ENCODE measurements at places on chromosomes 6 and 20.

GRCh38 chr6:109467696-109468095 is 12.1 kb upstream of the MICAL1 start:
- DNase-seq: no peak

DNA sequence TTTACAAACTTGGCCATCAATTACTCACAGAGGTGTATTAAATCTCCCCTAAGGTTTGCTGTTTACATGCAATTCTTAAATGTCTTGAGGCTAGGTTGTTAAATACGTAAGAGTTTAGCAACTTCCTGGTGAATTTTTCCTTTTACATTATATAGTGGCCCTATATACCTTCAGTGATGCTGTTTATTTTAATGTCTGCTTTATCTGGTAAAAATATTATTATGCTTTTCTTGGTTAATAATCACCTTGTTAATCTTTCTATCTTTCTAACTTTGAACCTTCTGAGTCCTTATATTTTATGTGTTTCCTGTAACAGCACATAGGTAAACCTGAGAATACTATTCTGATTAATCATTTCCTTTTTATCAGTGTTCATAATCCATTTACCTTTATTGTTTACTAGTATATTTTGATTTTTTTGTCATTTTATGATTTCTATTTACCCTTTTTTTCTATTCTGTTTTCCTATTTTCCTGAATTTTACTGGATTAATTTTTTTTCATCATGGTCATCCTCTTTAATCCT is 57.9 kb downstream of the TP53INP2 start:
- DNase-seq: no peak

- DNase-seq: no peak
Observed at GRCh38 chr6:20680697-20681165, 146.5 kb downstream of the CDKAL1 start.

DNA sequence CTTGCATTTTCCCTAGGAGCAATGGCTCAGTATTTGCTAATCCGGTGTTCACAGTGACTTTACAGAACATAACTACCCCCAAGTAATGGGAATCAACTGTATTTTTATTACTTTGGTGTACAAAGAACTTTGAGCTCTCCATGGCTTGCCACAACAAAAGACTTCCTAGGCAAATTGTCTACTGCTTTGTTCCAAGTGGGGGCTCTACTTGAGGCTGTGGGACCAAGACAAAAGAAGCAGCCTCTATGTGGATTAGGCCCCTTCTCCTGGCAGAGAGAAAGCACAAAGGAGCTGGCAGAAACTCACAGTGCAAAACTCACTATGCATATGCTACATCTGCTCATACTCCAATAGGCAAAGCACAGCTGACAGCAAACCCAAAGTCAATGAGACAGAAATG is 853 bp downstream of the WFDC8 start:
- no peak for DNase-seq

DNA sequence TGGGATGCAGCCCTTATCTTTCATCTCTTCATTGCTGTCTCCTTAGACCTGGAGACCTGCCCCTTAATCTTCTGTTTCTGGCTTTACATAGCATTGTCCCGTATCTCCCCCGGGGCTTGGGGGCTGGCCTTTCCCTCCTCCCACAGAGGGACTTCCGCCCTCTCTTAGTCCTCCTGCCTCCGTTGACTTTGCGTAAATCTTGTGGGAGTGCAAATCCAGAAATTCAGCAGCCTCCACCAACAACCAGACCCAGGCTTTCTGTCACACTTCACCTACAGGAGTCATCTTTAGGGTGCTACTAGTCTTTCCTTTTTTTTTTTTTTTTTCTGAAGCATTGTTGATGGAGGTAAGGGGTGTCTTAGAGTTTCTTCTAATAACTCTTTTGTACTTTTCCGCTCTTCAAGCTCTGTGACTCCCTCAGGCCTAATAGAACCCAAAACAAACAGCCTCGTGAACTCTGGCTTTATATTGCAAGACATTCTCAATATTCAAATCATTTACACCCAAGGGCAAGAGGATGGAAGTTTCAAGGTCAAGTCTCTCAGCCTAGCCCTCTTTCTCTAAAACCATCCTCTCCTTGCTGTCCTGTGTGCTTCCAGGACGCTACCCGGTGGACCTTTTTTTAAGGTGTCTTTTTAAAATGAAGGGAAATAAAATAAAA is 66.2 kb downstream of the RREB1 start:
- no peak for DNase-seq

DNA sequence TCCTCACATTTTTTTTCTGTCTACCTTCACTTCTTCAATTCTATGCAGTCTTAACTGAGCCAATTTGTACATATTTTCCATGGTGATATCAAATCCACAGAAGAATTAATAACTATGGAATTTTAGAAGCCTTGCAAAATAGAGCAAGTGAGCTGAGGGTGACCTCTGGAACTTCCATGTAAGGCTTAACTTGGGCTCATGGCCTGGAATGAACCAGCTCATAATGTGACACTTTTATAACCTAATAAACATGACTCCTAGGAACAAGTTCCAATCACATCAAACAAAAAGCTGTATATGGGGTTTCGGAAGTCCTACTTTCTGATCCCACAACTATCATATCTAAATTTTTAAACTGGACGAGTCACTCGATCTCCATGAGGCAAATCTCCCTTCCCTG is 232.4 kb downstream of the FOXA2 start:
- no peak for DNase-seq

DNA sequence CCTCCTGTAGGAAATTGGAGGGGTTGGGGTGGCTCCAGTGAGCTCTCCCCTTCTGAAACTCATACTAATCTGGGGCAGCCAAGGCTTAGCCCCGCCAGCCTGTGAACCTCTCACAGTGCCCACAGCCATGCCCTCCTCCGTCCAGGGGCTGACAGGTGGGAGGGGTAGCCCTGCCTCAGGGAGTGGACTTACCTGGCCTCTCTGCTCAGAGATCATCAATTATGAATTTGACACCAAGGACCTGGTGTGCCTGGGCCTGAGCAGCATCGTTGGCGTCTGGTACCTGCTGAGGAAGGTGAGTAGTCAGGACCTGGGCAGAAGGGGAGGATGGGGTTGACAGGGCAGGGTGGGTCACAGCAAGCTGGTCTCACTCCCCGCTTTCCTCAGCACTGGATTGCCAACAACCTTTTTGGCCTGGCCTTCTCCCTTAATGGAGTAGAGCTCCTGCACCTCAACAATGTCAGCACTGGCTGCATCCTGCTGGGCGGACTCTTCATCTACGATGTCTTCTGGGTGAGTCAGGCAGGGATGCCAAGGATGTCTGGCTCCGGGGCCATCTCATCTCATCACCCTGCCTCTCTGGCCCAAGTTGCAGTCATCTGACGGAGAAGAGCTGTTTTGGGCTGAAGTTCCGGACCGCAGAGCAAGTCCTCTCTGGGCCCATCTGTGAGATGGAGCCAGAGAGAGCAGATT is 34.7 kb downstream of the HM13 start:
- DNase-seq: no peak

DNA sequence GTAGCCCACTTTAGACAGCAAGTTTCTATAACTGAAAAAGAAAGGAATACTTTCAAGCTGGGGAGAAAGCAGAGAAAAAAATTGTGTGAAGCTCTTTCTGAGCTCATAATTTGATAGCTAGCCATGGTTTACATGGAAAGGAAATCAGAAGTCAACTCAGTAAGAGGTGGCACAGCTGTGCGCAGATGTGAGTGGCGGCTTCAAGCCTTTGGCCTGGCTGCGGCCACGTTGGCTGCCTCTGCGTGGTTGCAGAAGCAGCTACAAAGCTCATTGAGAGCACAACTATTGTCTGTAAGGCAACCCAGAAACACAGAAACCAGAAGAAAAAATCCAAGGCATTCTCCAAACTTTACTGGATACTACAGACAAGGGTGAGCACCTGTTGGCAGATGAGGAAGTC is 136.9 kb downstream of the SASH1 start:
- DNase-seq: no peak

- DNase-seq: peak; percentile 6
Observed at GRCh38 chr6:41028561-41029412, 10.2 kb downstream of the UNC5CL start.

DNA sequence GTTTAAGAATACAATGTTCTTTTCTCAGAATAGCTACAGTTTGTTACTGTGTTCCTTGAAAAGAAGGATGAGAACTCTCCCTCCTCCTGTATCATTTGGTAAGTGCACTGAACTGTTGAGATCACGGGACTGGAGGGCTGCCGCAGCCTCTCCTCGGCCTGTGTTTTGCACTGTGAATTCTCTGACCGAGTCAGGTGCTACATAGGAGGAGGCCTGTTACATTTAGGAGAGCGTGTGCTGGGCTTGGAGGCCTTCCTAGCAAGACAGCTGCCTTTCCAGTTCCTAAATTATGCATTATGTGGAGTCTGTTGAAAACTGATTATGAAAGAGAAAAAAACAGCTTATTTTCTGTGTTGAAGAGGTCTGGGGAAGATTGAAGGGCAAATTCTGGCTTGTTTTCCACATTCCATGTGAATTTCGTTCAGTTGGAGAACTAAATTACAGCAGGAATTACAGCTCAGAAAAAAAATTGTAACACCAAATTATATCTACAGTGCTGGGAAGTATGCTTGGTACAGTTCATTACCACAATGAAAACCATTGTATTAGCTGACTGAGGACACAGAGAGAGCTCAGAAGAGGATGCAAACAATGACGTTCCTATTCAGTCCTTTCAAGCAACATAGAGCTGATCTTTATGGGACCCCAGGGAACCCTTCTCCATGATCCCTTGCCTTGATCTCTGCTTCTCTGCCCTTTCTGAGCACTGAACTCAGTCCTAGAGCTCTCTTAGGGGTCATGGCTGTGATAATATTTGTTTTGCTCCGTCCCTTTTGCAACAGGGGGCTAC is 2.8 kb downstream of the TMC2 start:
- no peak for DNase-seq

- DNase-seq: no peak
Observed at GRCh38 chr6:146868671-146869209, 270.0 kb downstream of the ADGB start.

GRCh38 chr6:136235233-136235564 is 14.9 kb downstream of the MTFR2 start:
- DNase-seq: no peak

- DNase-seq: no peak
Observed at GRCh38 chr6:170156448-170157375, 134.2 kb downstream of the DLL1 start.

GRCh38 chr20:47127999-47128398 is 228.5 kb downstream of the ZMYND8 start:
- DNase-seq: no peak

DNA sequence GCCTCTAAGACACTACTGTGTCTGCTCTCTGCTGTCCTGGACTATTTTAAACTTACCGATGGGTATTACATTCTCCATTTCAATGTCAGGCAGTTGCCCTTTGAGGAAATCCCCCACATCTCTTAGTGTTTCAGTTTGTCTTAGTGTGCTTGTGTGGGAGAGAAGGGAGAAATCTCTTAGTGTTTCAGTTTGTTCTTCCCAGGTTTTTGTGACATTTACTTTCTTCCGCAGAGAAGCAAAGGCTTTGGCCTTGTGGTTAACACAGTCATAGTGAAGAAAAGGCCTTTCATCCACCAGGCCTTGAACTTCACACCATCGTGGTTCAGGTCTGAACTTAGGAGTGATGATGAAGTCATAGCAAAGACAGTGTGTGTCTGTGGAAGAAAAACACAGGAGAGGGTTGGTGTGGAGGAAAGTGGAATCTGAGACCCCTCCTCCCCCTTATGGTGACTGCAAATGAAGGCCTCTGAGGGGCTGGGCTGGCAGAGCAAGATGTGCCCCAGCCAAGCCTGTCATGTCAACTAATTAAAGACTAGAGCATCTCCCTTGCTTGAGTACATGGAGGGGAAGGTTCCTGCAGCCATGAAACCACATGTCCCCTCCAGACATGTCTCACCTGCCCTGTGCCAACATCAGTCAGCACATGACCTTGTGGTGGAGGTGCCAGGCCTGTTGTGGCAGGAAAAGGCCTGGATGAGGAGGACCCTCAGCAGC is 23.9 kb downstream of the RAET1L start:
- DNase-seq: no peak

DNA sequence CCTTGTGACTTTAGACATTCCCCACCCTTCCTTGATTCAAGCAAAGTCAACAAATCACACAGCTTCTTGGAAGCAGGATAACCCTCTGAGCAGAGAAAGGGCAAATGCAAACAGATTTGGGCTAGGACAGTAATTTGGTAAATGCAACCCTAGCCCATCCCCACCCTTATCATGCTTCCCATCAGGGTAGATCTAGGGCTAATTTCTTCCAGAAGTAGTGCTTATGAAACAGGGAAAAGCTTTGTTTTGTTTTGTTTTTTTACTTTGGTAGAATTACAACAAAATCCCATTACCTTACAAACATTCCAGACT is 525.1 kb upstream of the NOX3 start:
- no peak for DNase-seq

GRCh38 chr20:17793986-17794385 is 94.2 kb downstream of the BANF2 start:
- DNase-seq: no peak

- DNase-seq: no peak
Observed at GRCh38 chr6:107266563-107266962, 151.2 kb upstream of the BEND3 start.

DNA sequence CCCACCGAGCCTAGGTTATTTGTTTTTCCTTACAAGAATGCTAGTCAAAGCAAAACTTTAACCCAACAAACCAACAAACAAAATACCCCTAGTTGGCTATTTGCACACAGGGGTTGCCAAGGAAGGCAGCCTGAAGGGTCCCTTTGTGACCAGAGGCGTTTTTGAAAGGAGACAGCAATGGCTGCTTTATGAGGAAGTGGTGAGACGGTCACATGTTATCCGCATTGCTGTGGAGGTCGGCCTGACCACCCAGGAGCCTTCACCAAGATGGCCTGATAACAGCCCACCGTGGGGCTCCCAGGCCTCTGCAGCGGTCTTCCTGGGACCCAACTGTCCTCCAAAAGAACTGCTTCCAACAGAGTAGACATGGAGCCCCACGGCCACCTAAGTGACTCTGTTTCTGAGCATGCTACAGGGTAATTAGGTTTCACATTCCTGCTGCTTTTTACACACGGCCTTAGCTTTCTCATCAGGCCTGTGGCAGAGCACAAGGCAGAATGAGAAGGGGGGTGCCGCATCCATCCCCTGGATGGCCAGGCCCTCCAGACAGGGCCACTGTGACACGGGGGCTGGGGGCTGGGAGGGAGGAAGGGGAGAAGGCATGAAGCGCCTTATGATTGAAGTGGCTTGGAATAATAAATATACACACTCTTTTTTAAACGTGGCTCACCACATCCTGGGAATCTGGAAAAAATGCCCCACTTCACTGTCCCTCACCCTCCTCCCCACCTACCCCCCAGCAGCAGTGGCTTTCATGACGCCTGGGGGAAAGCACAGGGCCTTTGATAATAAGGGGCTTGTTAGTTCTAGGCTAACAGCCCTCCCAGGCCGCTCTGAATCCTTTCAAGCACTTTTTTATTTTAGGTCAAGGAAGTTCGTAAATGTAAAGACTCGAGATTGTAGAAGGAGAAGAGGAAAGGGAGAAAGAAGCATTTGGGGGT is 86.0 kb downstream of the CLIC5 start:
- DNase-seq: no peak
